ENCODE measurements at places on chromosomes 1 and 21.

- no peak for DNase-seq
Measured at GRCh38 chr1:164311377-164311776, 247.6 kb upstream of the PBX1 start.

DNA sequence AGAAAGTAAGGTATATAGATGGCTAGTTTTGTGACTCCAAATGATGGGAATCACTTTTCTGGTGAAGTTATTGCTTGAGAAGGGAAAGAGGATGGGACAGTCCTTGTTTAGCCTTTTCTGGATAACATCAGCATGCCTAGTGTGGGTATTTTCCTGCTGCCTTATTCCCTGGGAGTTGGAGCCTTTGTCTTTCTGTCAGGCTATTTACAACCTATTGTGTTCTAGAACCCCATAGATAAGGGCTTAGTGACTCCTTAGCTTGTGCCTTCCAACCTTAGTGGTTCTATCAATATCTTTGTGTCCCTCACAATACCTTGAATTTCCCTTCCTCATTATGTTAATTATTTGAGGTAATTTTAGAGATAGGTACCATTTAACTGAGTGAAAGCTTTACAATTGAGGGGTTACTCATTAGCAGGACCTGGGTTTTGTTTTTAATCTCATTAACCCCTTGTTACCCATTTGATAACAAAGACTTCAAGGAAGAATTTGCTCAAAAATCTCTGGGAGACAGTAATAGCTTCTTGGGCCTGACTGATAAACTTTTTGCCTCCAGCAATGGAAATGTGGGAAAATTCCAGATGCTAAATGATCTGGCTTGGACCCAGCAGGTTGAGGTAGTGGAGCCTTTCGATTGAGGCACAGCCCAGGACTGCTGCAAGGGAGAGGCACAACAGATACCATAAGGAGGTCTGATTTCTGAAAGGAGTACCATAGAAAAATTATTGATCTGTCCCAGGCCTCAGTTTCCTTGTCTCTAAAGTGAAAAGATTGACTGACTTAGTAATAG lies 49.0 kb downstream of the CACHD1 start:
- DNase-seq = no peak

DNA sequence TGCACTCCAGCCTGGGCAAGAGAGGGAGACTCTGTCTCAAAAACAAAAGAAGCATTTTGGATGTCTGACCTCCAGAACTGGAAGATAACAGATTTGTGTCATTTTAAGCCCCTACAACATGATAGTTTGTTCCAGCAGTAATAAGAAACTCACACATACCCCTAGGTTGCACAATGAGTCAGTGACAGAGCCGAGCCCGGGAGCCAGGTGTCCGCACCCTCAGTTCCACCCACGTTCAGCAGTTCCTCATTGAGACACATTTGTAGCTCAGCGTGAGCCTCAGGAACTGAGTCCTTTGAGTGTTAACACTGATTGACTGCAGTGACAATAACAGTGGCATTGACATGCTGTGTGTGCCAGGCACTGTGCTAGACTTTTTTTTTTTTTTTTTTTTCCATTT lies 19.8 kb downstream of the LRRC38 start:
- no peak for DNase-seq

- no peak for DNase-seq
Measured at GRCh38 chr1:61887931-61888564, 145.8 kb downstream of the PATJ start.

DNA sequence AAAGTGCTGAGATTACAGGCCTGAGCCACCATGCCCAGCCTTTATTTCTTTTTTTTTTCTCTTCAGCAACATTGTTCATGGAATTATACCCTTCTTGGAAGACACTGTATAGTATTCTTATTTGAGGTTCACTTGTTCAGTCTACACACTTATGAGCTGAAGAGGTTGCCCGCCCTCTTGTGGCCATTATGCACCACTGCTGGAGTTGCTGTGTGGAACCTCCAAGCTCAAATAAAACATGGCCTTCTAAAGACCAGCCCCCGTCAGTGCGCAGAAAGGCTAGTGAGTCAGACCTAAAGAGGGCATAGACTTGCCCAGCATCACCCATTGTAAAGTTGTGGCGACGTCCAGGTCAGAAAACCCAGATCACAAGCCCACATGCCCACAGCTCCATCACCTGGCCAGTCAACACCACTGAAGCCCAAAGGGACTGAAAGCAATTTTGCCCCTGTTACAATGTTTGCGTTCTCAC lies 20.4 kb downstream of the LURAP1 start:
- peak; percentile 49 for DNase-seq

DNA sequence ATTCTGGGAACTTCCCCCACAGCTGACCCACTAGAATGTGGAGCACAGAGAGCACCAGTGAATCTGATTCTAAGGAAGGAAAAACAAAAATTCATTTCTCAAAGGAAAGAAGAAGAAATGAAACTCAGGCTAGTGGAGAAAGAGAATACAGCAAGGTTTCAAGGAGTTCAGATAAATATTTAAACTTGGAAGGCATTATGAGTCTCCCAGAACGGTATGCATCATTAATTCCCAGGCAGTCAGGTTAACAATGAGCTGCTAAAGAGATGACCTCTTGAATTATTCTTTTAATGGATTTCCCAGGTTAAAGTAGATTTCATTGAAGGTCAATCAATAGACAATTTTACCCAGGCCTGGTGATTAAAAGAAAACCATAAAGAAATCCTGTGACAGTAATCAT lies 103.6 kb upstream of the KAZN start:
- no peak for DNase-seq

DNA sequence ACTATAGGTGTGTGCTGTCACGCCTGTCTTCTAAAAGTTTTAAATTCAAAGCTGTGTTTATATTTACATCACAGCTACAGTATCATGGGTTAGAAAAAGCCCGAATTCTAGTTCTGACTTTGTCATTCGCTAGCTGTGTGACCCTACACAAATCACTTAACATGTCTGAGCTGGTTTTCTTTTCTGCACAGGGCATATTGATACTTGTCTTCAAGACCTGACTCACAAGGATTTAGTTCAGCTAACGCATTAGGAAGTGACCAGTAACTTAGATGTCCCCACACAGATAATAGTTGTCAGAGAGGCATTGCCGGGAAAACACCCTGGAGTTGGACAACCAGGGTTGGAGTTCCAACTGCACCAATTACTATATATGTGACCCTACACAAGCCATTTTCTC lies 25.9 kb downstream of the GIPC2 start:
- no peak for DNase-seq

GRCh38 chr1:51851882-51852396 lies 26.6 kb downstream of the NRDC start:
- DNase-seq = no peak

DNA sequence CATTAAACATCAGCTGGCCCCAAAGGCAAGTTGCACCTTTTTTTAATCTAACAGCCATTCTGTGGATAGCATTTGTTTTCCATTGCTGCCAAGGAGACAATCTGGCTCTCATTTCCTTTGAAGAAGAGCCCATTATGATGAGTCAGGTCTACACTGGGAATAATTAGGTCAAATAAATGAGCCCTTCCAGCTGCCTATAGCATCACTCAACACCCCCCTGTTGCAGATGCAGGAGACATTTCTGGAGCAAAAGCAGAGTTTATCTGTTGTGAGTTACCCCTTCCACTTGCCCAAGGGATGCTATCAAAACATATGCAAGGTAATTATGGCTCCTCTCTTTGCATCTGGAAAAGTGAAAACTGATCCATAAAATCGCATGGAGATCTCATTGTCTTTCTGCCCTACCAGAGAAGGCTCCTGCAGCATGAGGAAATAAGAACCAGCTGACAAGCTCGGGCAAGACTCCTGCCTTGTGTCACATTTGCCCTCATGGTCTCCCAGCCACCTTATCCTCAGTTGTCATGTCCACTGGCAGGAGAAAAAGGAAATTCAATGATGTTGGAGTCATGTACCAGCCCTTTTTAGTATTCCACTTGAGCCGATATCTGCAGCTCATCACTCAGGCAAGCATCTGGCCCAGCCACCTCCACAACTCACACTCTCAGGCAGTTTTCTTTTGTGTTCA lies 135.9 kb downstream of the SLC30A10 start:
- no peak for DNase-seq

Data from activated T-cell treated with anti-CD3 and anti-CD28 coated beads, Interleukin-2, amount 50 U/mL, for 1 hour (primary cell).